ENCODE measurements at places on chromosomes 3 and 15.
A peak's percentile ranks its signal among the peaks of the same experiment; 100 is the strongest.

DNA sequence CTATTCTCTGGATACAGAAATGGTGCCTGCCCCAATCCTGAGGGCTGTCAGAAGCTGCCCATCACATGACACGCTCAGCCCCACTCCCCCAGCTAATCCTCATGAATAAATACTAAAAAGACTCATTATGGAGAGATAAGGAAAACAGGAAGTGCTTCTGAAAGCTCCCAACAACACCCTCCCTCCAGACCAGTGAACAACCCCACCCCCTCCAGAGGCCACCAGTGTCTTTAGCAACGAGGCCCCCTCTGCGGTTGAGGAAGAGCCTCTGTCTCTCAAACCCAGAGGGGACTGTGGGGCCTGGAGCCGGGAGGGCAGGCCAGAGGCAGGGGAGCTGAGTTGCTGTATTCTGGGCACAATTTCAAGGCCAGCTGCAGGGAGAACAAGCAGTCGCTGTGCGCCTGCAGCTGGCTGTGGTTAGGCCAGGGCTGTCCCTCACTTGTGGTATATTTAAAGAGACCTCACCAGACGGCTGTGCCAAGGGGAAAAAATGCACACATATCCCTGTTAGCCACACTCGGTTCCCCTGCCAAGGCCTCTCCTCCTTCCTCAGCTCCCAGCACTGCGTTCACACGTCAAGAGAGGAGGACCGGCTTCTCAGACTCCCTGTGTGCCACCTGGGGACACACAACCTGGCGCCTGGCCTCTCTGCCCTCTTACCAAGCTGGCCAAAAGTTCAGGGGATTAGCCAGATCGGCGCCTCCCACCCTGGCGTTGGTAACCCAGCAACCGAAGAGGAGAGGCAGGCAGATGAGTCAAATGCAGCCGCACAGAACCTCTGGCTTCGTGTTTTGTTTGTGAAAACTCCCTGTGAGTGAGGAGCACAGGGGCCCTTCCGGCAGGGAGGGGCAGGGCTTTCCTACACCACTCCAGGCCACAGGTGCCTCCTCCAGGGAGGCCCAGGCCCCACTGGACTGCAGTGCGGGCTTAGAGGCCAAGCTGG is 101.2 kb upstream of the ETV5 start:
- peak; percentile 77 for DNase-seq

DNA sequence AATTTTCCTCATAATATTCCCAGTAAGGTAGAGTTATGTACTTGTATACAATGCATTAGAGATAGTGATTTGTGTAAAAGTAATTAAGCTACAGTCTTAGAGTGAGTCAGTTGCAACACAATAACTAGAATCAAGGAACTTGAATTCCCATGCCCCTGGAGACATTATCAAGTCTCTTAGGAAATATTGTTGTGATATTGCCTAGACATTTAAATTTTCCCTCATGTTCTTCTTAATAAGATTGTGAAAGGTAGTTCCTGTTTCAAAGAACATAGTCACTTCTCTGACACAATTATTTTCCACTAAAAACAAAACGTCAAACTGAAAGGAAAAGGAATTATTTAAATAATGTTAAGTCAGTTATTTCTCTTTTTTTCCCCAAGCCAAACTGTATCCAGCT is 13.0 kb upstream of the ATP1B3 start:
- peak; percentile 76 for DNase-seq

DNA sequence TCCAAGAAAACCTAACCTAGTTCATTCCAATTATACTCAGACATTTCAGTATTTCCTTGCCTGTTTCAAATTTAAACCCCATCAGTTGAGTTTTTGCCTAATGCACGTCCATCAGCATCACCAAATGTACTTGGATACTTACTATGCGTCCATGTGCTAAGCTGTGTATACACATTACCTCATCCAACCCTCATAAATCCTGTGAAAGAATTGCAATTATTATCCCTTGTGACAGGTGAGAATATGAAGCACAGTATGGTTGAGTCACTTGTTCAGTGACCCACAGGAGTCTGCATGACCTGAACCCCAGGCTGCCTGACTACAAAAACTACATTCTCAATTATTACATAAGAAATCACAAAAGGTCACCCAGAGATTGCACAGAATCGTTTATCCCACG is 2.5 kb downstream of the OR5K2 start:
- DNase-seq = no peak

DNA sequence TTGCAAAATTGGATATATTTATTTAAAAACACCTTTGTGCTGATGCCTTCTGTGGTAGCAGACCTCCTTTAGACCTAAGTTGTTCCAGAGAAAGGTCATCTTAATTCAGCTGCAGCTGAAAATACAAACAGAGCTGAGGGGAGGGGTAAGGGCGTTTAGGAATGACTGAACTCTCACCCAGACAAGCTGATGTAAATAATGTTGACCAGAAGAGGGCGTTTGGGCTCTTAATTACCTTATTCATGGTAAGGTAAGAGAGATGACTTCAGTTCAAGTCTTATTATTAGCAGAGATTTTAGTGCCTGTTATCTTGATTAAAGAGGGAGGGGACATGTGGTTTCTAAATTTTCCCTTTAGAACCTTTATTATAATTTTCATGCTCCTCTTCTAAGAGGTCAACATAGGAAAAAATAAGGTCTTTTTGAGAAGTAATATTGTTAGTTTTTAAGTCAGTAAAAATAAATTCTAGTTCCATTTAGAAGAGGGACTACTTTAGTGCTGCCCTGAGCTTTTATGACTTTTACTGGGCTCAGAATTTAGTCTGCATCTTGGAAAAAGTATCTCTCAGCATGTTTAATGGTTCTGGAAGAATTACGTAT is 46.3 kb downstream of the GPR171 start:
- DNase-seq = peak; percentile 74

- no peak for DNase-seq
Measured at GRCh38 chr15:78750566-78750965, 60.7 kb downstream of the ADAMTS7 start.

GRCh38 chr15:85555875-85556617 is 175.6 kb downstream of the AKAP13 start:
- DNase-seq = no peak

- DNase-seq = no peak
Measured at GRCh38 chr3:13260259-13261103, 159.6 kb downstream of the NUP210 start.

DNA sequence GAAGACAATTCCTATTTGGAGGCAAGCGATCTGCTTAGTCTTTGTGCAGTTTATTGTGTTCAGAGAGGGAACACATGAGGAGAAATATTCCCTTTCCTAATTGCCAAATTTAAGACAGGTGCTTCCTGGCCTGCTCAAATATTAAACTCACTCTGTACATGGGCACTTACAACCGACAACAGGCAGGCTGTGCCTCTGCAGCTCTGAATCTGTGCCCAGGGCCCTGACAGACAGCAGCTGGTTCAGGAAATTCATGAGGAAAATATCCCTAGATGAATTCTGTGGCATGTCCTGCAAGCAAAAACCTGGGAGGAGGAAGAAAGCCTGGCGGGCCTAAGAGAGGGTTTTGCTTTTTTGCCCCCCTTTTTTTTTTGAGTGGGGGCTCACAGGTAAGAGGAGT is 169.3 kb upstream of the TRIM42 start:
- DNase-seq = no peak

DNA sequence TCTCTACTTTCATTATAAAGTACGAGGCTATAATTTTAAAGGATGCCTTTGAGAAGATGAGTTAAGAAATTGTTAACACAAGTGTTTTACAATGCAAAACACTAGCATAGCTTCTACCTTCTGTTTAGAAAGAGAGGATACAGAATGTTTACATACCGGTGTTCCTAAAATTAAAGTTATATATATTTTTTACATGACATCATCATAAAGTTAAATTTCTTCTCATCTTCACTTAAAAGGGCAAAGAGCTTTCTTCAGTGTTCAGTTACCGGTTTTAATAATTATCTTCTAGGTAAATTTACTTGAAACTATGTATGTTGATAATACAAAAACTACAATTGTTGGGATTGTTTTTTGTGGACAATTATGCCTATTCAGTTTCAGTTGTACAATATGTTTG is 32.7 kb upstream of the TM2D3 start:
- no peak for DNase-seq

DNA sequence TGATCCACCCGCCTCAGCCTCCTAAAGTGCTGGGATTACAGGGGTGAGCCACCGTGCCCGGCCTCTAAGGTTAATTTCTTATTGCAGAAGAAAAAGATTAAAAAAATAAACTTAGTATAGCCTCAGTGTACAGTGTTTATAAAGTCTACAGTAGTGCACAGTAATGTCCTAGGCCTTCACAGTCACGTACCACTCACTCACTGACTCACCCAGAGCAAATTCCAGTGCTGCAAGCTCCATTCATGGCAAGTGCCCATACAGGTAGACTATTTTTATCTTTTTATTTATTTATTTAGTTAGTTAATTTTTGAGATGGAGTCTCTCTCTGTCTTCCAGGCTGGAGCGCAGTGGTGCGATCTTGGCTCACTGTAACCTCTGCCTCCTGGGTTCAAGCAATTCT is 3.2 kb upstream of the FLNB start:
- peak; percentile 67 for DNase-seq

GRCh38 chr3:74004386-74004785 is 379.6 kb upstream of the PDZRN3 start:
- DNase-seq = no peak

DNA sequence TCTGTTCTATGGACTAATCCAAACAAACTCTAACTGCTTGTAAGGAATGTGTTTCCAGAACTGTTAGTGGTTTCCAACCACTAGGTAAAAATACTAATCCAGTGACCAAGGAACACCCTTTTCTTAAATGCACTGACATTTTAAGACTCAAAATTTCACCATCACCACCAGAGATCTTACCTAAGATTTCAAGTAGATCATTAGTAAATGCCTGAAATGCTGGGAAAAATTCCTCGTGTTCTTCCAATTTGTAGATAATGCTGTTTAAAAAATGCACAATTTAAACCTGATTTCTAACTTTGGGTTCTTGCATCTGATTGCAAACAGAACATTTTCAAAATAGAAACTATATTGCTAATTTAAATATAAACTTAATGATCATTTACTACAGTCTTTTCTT is 63.4 kb downstream of the ESYT3 start:
- no peak for DNase-seq

DNA sequence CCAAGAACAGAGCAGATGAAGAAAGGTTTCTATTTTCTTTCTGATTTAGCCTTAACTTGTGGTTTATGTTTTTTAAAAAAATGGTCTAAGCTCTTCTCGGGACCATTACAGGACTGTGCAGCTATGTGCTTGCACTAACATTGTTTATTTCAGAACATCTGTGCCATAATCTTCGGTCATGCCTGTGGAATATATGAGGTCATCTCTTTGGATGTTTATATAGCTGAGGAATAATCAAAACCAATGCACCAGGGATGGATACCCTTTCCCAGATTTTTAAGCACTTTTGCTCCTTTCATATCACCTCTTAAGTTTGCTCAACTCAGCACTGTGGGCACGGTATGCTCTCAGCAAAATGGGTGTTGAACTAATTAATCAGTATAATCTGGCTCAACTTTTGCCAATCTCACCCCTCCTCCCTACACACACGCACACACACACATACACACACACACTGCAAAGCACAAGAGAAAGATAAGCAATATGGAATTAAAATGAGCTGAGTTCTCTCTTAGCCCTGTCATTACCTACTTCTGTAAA is 268.5 kb upstream of the TMC3 start:
- no peak for DNase-seq

DNA sequence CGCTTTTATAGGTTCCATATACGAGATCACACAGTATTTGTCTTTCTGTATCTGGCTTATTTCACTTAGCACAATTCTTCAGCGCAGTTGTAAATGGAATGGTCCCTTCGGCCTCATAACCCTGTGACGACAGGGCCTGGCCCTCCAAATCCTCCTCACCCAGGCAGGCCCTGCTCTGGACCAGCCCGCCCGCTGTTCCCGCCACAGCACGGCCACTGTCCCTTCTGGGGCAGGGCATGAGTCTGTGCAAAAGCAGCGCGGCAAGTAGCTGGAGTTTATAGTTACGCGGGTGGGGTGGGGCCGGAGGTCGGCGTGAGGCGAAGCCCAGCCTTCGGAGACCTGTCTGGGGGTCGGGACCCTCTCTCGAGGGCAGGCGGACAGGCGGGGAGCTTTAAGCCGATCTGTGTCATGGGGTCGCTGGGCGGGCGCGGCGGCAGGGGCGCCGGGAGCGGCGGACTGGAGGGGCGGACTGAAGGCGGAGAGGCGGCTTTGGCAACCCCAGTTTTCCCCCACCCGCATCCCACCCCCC is 543 bp downstream of the ARPIN start:
- DNase-seq = peak; percentile 29

DNA sequence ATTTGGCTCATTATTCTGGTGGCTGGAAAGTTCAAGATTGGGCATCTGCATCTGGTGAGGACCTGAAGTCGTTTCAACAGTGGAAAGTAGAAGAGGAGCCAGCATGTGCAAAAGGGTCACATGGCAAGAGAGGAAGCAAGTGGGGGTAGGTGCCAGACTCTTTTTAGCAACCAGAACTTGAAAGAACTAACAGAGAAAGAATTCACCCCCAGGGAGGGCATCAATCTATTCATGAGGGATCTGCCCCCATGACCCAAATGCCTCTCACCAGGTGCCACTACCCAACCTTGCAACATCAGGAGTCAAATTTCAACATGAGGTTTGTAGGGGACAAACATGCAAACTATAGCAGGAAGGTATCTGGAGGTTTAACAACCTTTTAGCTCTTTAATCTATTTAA is 10.3 kb upstream of the RYK start:
- DNase-seq = no peak

DNA sequence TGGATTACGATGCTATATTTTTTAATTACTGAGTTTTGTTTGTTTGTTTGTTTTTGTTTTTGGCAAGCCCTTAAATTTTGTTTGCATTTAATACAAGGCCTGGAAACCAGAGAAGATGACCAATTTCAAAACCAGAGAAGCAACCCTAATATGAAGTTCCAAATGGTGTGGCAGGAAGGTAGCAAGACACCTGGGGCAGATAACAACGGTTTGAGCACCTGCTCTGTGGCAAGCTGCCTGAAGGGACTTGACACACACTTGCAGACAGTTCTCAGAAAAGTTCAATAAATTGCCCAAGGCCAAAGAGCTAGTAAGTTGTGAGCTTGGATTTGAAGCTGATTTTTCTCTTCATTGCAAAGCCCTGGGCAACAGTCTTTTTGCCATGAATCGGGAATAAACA is 151.2 kb upstream of the UBE2E1 start:
- DNase-seq = no peak

GRCh38 chr3:52636673-52637072 is 49.0 kb downstream of the PBRM1 start:
- no peak for DNase-seq

GRCh38 chr3:66047311-66048050 is 8.8 kb upstream of the MAGI1 start:
- peak; percentile 94 for DNase-seq

- DNase-seq = no peak
Measured at GRCh38 chr15:45134682-45135604, 5.1 kb downstream of the DUOX1 start.

- DNase-seq = no peak
Measured at GRCh38 chr3:14876921-14877333, 58.2 kb downstream of the FGD5 start.

DNA sequence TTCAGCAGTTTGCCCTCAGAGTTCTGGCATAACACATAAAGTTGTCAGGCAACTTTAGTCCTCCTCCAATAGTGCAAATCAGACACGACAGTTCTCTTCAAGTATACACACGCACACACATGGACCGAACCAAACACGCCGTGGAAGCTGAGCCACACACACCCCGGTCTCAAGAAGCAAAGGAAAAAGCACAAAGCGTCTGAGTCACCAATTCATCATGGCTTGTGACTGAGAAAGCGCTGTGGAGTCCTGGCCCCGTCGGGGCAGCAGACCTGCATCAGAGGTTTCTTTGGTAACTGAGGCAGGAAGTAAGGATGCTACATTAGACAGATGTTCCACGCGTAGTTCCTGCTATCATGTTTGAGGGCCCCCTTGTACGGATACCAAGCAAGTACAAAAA is 85.7 kb downstream of the VGLL4 start:
- DNase-seq = peak; percentile 93

All from cardiac fibroblast (primary cell).